Type B pancreatic cell (in vitro differentiated cells): ENCODE measurements at places on chromosomes 6 and 20. TPM values are rescaled to one million over a fixed set of nuclear protein-coding genes. Genes with fewer than 3 reads are reported as not detected.

Gene GABRR1
- total RNA-seq: 0.12 TPM in 1 of 2 replicates, not detected in the other

Gene RNF144B
- 10.8 and 19.4 TPM in 2 replicates for total RNA-seq

Gene PTP4A1
- total RNA-seq: 85.6 and 133 TPM in 2 replicates

Gene ANKRD66
- 0.34 TPM in 1 of 2 replicates, not detected in the other for total RNA-seq

Gene TSPO2
- total RNA-seq: not detected in 2 replicates

Gene MATN4
- total RNA-seq: 0.75 TPM in 1 of 2 replicates, not detected in the other
